ENCODE measurements at places on chromosomes 2 and 18.

- DNase-seq, result no peak
Observed at GRCh38 chr2:38701542-38701941, 35.6 kb downstream of the GALM start.

DNA sequence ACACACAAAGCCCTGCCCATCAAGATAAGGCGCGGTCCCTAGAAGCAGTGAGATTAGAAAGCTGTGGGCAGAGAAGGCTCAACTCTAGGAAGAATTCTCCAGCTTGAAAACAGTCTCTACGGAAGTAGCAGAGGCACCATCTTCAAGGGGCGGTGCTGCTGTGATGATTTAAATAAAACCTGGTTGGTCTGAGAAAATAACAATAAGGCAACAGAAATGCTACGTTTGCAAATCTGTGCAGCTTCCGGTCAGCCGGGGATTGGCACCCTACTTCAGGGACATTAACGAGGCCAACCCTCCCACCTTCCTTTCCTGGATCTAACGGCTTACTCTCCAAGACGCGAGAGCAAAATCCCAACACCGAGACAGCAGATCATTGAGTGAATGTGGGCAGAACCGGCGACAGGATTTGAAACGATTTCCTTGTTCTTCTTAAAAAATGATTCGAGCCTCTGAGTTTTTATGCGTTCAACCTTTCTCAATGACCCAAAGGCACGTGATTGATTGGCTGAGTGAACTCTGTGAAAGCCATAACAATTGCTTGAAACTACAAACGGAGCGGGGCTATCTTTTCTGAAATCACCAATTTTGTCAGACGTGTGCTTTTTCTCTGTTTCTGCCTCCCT lies 93.7 kb upstream of the ZNF516 start:
- DNase-seq, result no peak

- DNase-seq, result no peak
Observed at GRCh38 chr2:57674743-57675142, 371.9 kb upstream of the VRK2 start.

GRCh38 chr18:22052405-22053105 lies 116.8 kb upstream of the GATA6 start:
- no peak for DNase-seq

- DNase-seq, result peak; percentile 17
Observed at GRCh38 chr2:174004905-174005605, 39.9 kb upstream of the SP3 start.

GRCh38 chr18:74110149-74110548 lies 37.5 kb downstream of the FBXO15 start:
- DNase-seq, result no peak

DNA sequence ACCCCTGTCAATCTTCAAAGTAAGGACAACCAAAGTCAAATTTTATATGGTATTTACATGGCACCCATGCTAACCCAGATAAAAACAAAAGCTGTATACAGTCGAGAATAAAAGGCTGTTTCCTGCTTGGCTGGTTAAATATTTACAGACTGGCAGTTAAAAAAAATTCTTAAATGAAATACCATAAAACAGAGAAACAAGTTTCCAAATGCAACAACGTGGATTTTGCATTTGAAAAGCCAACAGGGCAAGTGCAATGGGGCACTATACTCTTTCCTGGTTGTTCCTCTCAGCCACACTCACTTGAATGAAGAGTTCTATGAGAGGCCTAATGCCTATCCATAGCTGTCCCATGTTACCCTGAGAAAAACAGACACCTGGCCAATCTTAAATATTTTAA lies 6.1 kb upstream of the NR4A2 start:
- no peak for DNase-seq

- no peak for DNase-seq
Observed at GRCh38 chr2:149330127-149331022, at the start of gene LYPD6. TSS of gene LYPD6 (plus strand) at chr2:149330587. CDS start at chr2:149437709, 107,122 bp downstream.

DNA sequence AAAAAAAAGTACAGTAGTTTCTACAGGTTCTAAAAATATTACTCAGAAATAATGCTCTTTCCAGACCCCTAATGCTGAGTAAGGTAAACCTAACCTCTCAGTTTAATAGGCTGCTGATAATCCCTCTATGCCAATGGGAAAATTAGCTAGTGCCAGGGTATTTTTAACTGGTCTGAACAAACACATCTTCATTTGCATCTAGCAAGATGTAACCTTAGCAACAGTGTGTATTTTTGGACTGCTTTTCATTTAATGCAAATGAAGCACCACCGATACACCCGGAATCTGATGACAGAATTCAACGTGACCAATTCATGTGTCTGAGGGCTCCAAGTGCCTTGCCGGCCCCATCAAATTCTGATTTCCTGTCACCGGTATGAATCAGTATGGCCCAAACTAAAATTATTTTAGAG lies 47.4 kb upstream of the CYRIA start:
- DNase-seq, result no peak

GRCh38 chr2:3208179-3208578 lies 169.4 kb downstream of the EIPR1 start:
- DNase-seq, result no peak

GRCh38 chr2:10535703-10536102 lies 87.6 kb upstream of the ODC1 start:
- DNase-seq, result no peak
